ENCODE measurements at places on chromosomes 1 and 21. TPM values are rescaled to one million over a fixed set of nuclear protein-coding genes. Genes with fewer than 3 reads are reported as not detected.

DNA sequence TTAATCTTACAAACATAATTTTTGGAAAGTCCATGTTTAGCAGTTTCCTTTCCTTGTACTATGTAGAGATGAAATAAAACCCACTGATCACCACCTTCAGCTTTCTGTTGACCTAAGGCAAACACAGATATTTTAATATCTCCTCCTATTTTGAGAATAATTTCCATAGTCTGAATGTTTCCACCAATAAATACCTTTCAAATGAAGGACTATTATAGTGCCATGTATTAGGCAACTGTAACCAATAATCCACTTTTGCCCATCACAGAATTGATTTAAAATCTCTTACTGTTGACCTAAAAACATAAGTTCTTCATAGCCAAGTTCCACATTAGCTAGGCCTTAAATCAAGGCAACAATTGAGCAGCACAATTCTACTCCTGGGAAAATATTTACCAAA, 1.8 kb downstream of the CDC42BPA start:
- no peak for DNase-seq

DNA sequence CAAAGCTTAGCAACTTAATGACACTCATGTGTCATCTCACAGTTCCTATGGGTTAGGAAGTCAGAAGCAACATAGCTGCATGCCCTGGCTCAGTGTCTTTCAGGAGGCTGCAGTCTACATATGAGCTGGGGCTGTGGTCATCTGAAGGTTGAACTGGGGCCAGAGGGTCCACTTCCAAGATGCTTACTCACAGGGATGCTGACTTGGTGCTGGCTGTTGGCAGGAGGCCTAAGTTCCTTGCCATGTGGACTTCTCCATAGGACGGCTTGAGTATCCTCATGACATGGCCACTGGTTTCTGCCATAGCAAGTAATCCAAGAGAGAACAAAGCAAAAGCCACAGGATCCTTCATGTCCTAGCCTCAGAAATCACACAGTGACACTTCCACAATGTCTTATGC, 12.1 kb upstream of the FAM43B start:
- DNase-seq, result no peak

PDE4B gene
- 5.2 TPM for total RNA-seq

DNA sequence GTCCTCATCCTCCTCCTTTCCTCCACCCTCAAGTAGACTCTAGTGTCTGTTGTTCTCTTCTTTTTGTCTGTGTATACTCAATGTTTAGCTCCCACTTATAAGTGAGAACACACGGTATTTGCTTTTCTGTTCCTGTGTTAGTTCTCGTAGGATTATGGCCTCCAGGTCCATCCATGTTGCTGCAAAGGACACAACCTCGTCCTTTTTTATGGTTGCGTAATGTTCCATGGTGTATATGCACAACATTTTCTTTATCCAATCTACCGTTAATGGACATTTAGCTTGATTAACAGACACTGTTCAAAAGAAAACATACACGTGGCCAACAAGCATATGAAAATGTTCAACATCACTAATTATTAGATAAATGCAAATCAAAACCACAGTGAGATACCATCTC, 44.3 kb upstream of the TMPRSS2 start:
- DNase-seq, result no peak

TPRG1L gene
- total RNA-seq, result 96.5 TPM

- peak; percentile 55 for DNase-seq
These were observed 506 bp downstream of the SSX2IP start for GRCh38 chr1:84689514-84690396.

RIPPLY3 gene
- total RNA-seq, result 0.20 TPM

UCHL5 gene
- total RNA-seq, result 20.7 TPM

GRCh38 chr1:248857749-248858095, 1.2 kb downstream of the ZNF692 start:
- DNase-seq, result no peak

GRCh38 chr1:26275580-26276431, 4.1 kb upstream of the SH3BGRL3 start:
- DNase-seq, result peak; percentile 87

L1TD1 gene
- 0.29 TPM for total RNA-seq

- DNase-seq, result no peak
These were observed 11.5 kb downstream of the ABL2 start for GRCh38 chr1:179217943-179218507.

ZBTB17 gene
- total RNA-seq, result 41.3 TPM

- DNase-seq, result no peak
These were observed 32.5 kb downstream of the XKR8 start for GRCh38 chr1:27992276-27992675.

- DNase-seq, result no peak
These were observed 38.2 kb downstream of the SELENOF start for GRCh38 chr1:86875722-86876121.

GRCh38 chr1:230698130-230698529, 15.8 kb downstream of the AGT start:
- DNase-seq, result no peak

DNA sequence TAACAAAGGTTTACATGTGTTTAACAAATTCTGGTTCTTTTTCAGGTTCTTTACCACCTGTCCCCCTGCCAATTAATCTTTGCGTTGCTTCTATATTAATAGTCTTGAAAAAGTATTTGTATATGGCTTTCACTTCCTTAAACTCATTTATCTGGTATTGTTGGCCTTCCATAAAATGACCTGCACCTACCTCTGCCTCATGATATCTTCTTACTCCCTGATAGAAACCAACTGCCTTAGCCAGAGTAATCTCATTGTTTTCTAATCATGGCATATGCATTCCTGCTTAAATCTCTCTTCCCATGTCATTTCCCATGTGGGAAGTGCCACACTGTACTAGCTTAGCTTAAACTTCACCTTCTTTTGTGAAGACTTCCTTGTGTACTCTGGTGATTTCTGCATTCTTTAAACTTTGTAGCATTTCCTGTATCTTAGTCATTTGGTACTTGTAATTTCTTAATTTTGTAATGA, 8.7 kb downstream of the SMG7 start:
- no peak for DNase-seq

DNA sequence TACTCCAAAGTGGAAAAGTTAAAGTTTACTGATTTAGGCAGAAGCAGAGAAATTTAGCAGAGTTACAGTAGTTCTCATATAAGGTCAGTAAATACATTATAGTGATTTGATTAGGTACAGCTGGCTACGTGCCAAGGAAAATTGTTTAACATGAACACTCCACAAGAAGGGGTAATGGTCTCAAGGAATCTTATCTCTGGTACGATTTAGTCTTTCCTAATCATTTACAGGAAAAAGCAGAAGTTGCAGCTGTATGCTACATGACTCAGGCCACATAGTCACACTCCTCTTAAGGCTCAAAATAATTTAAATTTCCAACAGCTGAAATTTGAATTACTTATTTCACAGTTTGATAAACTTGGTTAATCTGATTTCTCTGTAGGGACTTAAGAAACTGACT, 36.9 kb upstream of the OR2B11 start:
- DNase-seq, result no peak
